HEK293T (cell line): ENCODE measurements at places on chromosomes 5 and 9.

- no peak for DNase-seq
Observed at GRCh38 chr5:139792218-139792617, 3.4 kb upstream of the PSD2 start.

DNA sequence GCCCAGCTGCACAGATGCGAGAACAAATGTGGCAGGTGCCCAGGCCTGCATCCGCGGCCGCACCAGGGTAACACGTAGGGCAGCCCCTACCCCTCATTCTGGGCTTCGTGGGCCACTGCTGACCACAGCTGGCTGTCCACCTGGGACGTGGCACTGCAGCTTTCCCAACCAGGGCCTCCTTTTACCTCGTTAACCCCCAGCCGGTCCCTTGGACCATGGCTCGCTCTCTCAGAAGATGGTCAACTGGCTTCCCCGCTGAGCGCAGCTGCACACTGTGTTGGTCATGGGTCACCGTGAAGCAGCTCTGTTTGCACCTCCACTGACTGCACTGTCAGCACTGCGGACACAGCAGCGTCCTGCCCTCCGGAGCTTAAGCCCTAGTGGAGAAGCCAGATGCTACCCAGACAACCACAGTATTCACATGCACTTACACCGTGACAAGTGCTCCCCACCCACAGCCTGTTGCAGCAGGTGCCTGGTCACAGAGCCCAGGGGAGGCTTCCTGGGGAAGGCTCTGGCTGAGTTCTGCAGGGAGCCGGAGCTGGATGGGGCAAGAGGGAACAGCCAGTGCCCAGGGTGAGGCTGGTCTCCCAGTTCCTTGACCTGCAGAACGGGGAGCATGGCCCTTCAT is 10.5 kb upstream of the PLEKHG4B start:
- no peak for DNase-seq

DNA sequence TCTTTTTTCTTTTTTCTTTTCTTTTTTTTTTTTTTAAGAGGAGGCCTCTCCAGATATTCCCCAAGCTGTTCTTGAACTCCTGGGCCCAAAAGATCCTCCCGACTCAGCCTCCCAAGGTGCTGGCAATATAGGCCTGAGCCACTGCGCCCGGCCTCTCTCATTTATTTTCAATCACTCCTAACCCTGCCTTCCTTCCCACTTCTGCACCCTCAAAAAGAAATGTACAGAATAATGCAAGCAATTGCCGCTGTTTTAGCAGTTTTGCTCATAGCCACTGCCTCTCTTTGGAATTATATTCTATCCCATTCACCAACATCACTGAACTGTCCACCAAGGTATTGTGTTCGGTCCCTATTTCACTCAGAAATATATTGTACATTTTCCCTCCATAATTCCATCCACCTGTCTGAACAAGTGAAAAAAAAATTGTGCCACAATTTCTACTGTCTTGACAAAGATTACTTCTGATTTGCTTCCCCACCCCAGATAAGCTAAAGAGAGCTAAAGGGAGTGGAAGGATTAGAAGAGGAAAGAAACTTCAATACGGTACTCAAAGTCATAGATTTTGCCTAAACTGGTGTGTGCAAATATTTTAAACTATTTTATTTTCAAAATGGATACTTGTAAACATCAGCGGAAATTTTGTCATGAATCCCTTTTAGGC is 1.9 kb downstream of the FNBP1 start:
- no peak for DNase-seq

GRCh38 chr5:54000011-54000410 is 310.4 kb downstream of the ARL15 start:
- no peak for DNase-seq

DNA sequence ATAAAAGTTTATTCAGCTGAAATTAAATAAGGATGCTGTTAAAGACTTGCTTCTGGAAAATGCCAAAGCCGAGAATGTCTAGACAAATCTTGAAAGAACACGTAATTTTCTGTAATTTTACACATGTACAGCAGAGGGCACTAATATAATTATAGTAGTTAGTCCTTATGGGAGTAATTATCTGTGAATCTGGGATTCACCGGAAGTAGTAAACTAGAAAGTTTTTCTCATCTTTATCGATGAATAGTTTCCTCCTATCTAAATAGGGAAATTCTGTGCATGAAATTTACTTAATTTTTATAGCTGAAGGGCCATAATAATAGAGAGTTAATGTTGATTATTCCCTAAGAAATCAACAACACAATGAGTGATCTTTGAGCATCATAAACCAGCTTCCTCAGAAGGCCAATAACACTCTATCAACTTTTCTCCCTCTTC is 18.4 kb upstream of the CNTLN start:
- DNase-seq = peak; percentile 14

DNA sequence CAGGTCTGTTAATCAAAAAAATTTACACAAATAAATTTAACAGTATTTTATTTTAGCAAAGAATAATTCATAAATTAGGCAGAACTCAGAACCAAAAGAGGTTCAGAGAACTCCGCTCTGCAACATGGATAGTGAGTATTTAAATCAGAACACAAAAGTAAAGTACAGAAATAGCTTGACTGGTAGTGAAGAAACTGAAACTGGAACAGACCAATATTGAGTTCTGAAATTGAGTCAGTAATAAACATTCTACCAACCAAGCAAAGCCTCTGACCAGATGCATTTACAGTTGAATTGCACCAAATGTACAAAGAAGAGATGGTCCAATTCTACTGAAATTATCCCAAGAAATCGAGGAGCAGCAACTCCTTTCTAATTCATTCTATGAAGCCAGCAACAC is 1542.8 kb downstream of the EFNA5 start:
- no peak for DNase-seq

- peak; percentile 15 for DNase-seq
Observed at GRCh38 chr5:161676103-161676502, 9.4 kb upstream of the GABRA6 start.

DNA sequence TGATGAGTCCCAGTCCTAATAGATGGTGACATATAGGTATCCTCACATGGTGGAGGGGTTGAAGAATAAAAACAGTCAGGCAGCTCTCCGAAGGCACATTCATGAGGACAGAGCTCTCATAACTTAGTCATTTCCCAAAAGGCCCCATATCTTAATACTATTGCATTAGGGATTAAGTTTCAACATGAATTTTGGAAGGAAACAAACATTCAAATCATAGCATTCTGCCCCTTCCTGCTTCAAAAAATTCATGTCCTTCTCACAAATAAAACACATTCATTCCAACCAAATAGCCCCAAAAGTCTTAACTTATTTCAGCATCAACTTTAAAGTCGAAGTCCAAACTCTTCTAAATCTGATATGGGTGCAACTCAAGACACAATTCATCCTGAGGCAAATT is 277.2 kb upstream of the NR4A3 start:
- DNase-seq = no peak

- no peak for DNase-seq
Observed at GRCh38 chr5:83145241-83145640, 67.9 kb downstream of the XRCC4 start.

- no peak for DNase-seq
Observed at GRCh38 chr5:37029436-37029835, 152.9 kb downstream of the NIPBL start.

GRCh38 chr5:163880302-163880701 is 374.9 kb downstream of the MAT2B start:
- no peak for DNase-seq

DNA sequence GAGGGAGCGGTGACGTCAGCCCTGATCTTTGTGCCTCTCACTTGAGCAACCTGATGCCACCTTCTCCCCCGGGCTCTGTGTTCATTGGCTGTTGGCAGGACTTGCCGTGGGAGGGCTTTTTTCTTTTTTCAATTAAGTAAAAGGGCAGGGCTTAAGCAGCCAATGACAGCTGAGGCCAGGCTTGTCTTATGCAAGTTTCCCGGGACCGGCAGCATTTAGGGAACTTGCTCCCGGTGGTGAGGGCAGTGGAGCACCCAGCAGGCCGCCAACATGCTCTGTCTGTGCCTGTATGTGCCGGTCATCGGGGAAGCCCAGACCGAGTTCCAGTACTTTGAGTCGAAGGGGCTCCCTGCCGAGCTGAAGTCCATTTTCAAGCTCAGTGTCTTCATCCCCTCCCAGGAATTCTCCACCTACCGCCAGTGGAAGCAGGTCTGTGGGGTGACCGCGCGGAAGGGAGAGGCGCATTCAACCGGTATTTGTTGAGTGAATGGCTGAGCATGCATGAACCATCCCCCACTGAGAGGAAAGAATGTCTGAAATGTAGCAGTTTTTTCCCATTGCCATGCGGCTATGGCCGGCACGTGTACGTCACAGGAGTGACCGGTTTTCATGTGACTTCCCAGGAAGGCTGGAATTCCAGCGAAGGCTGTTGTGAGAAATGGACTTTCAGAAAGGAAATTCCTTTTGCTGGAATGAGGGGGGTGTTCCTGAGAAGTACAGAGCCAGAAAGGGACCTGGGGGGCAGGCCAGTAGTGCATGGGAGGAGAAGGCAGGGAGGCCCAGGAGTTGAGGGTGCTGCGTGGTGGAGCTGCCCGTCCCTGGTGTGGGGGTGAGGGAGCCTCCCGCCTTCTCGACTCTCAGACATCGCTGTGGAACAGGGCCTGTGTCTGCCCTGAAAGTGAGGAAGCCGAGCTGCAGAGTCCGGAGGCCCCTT is 29.0 kb downstream of the PTGES2 start:
- DNase-seq = peak; percentile 88

GRCh38 chr9:13113751-13114150 is 165.7 kb downstream of the MPDZ start:
- DNase-seq = no peak

GRCh38 chr5:51650824-51651223 is 267.6 kb downstream of the ISL1 start:
- no peak for DNase-seq

DNA sequence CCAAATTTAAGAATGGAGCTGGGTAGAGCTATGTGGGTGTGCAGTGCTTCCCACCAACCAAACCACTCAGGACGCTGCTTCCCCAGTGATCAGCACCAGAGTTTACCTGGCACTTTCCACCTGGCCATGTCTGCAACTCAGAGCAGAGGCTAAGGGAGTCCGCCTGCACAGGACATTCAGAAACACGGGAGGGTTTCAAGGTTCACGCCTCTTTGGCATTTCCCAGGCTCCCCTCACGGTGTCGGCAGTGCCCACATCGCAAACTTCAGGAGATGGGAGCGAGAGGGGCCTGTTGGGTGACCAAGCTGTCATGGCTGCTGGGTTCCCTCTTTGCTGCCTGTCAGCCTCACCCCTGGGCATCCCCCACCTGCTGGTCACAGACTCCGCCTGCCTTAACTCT is 161.5 kb downstream of the NXNL2 start:
- no peak for DNase-seq

- DNase-seq = no peak
Observed at GRCh38 chr5:36160617-36161016, 8.7 kb downstream of the SKP2 start.

GRCh38 chr5:60959156-60959555 is 14.2 kb downstream of the NDUFAF2 start:
- no peak for DNase-seq

DNA sequence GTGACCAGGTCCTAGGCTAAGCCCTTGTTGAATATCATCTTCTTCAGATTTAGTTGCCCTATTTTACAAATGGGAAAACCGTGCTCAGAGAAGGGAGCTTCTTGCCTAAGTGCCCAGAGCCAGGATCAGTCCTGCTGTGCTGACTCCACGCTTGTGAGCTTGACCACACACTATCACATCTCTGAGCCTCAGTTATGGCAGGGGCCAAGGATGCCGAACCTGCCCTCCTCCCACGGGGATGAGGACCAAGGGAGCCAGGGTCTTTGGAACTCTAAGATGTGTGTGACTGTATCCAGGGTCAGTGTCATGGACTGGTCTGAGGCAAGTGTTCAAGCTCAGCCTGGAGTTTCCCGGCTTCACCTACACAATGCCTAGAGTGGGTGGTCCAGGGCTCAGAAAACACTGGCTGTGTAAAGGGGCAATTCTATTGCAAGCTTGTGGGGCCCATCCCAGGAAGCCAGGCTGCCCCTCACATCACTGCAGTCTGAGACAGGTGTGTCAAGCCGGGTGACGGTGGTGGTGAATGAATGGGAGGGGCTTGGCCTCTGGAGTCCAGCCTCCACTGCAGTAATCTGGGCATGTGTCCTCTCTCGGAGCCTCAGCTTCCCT is 235.7 kb downstream of the PBX3 start:
- DNase-seq = no peak

- DNase-seq = peak; percentile 39
Observed at GRCh38 chr5:73436535-73437100, 12.0 kb downstream of the FOXD1 start.
